ENCODE measurements at places on chromosomes 2 and 18. TPM values are rescaled to one million over a fixed set of nuclear protein-coding genes. Genes with fewer than 3 reads are reported as not detected.

- no peak overlapping the region for H3K27ac ChIP-seq
- no peak overlapping the region for H3K4me3 ChIP-seq
- no peaks in the 10 kb centered on the region for H3K36me3 ChIP-seq
- no peak for DNase-seq
- H3K27me3 ChIP-seq = no peaks in the 10 kb centered on the region
Observed at GRCh38 chr2:222944552-222944951, 83.7 kb downstream of the ACSL3 start.

- H3K4me3 ChIP-seq = no peak overlapping the region
- no peak for DNase-seq
- no peak overlapping the region for H3K27ac ChIP-seq
- no peaks in the 10 kb centered on the region for H3K36me3 ChIP-seq
- H3K4me1 ChIP-seq = no peaks in the 10 kb centered on the region
- H3K27me3 ChIP-seq = no peaks in the 10 kb centered on the region
Observed at GRCh38 chr2:149169656-149170055, 131.2 kb downstream of the LYPD6B start.

DNA sequence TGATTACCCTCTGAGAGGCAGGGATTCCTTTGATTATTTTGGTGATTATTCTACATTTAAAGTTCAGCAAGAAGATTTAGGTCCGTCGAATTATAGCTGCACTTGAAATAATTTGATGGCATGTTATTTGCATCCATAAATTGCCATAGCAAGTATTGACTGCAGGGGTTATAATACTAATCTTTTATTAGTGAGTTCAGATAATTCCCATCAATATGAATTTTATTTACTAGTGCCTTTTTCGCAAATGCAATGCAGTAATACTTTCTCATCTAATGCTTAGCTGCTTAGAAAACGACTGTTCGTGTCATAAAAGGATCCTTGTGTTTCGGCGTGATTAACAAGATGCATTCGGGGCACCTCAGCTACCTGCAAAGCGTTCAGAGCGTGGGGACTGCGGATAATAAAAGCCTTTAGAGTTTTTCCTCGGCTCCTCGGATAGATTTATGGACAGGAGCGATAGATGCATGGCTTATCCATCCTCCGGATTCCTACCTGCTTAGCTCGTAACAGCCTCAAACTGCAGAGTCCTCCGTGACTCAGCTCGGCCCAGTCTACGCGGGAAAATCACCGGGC is 2.5 kb upstream of the GBX2 start:
- peaks cover 26% of the 10 kb centered on the region for H3K27me3 ChIP-seq
- no peaks in the 10 kb centered on the region for H3K4me1 ChIP-seq
- H3K36me3 ChIP-seq = no peaks in the 10 kb centered on the region
- no peak for DNase-seq
- no peak overlapping the region for H3K4me3 ChIP-seq

- no peak overlapping the region for H3K4me3 ChIP-seq
- no peaks in the 10 kb centered on the region for H3K4me1 ChIP-seq
- H3K27ac ChIP-seq = no peak overlapping the region
- H3K36me3 ChIP-seq = peaks cover 77% of the 10 kb centered on the region
- no peak for DNase-seq
Observed at GRCh38 chr2:232568161-232568560, 17.7 kb downstream of the EIF4E2 start.

LIMS2 gene
- 8.9 TPM for total RNA-seq

MC4R gene
- not detected for total RNA-seq

AGXT gene
- total RNA-seq = not detected

DNA sequence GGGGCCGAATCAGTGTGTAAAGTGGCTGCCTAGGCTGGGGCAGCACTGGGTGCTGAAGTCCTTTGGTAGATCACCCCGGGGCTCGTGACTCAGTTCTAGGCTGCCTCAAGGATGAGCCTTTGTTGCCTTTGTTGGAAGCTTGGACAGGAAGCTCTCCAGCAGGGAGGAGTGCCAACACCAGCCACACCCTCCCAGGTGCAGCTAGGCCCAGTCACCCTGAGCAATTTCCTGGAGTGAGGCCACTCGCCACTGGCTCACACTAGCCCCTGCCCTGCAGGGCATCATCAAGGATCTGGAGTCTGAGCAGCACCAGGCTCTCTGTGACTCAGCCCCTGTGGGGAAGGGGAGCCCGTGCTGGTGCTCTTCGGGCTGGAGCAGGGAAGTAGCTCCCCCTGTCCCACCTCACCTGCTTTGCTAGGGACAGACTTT is 6.7 kb upstream of the SDC1 start:
- H3K27me3 ChIP-seq = no peaks in the 10 kb centered on the region
- H3K4me1 ChIP-seq = no peaks in the 10 kb centered on the region
- no peak overlapping the region for H3K27ac ChIP-seq
- no peaks in the 10 kb centered on the region for H3K36me3 ChIP-seq
- H3K4me3 ChIP-seq = no peak overlapping the region

GRCh38 chr2:157395811-157396210 is 48.1 kb downstream of the CYTIP start:
- DNase-seq = no peak
- no peak overlapping the region for H3K4me3 ChIP-seq
- H3K27me3 ChIP-seq = no peaks in the 10 kb centered on the region

EN1 gene
- not detected for total RNA-seq

DNA sequence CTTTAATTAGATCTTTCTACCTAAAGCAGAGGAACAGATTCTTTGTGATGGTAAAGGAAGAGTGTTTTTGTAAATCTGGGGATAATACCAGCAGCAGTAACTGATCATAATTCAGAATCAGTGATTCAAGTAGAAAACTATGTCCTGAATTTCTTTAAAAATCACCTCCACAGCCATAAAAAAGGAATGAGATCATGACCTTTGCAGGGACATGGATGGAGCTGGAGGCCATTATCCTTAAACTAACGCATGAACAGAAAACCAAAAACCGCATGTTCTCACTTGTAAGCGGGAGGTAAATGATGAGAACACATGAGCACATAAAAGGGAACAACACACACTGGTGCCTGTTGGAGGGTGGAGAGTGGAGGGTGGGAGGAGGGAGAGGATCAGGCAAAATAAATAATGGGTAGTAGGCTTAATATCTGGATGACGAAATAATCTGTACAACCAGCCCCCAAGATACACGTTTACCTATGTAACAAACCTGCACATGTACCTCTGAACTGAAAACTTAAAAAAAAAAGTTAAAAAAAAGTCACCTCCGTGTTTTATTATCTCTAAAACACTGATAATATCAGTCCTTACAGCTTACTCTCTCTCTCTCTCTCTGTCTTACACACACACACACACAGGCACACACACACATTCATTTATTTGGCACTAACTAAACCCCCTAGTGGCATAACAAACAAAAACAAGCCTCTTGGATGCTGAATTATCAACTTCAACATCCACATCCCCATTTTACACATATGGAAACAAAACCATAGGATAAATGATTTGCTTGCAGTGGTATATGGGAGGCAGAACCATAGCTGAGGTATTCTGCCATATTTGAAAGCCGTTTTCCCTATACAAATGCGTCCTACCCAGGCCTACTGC is 1.4 kb downstream of the TM4SF20 start:
- no peak for DNase-seq
- no peak overlapping the region for H3K4me3 ChIP-seq
- no peaks in the 10 kb centered on the region for H3K27me3 ChIP-seq
- no peaks in the 10 kb centered on the region for H3K4me1 ChIP-seq

GRCh38 chr2:236246711-236247246 is 17.4 kb downstream of the ASB18 start:
- no peak overlapping the region for H3K27ac ChIP-seq
- H3K36me3 ChIP-seq = no peaks in the 10 kb centered on the region
- no peaks in the 10 kb centered on the region for H3K27me3 ChIP-seq
- H3K4me1 ChIP-seq = no peaks in the 10 kb centered on the region
- DNase-seq = no peak

All from CD4-positive, alpha-beta memory T cell (primary cell).